DMS 273 treated with DMSO at 0.1 percent for 48 hours (cell line): ENCODE measurements at places on chromosomes 6 and 20.

DNA sequence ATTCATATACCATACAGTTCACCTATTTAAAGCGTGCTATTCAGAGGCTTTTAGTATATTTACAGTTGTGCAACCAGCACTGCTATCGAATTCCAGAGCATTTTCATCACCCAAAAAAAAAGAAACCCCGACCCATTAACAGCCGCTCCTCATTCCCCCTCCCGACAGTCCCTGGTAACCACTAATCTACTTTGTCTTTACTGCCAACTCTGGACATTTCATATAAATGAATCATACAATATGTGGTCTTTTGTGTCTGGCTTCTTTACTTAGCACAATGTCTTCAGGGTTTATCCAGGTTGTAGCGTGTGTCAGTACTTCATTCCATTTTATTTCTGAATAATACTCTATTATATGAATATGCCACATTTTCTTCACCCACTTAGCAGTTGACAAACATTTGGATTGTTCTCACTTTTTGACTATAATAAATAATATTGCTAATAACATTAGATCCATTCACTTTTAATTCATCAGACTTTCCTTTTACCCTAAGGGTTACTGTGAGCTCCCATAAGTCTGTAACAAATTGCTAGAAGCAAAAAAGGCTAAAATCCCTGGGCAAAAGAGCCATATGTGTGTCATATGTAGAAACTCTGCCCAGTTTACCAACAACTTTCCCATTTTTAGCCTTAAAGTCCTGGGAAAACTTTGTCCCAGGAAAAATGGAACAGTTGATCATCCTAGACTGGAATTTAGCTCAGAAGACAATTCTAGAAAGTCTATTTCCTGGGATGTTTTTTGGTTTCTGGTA, 23.2 kb upstream of the ROS1 start:
- DNase-seq: no peak

DNA sequence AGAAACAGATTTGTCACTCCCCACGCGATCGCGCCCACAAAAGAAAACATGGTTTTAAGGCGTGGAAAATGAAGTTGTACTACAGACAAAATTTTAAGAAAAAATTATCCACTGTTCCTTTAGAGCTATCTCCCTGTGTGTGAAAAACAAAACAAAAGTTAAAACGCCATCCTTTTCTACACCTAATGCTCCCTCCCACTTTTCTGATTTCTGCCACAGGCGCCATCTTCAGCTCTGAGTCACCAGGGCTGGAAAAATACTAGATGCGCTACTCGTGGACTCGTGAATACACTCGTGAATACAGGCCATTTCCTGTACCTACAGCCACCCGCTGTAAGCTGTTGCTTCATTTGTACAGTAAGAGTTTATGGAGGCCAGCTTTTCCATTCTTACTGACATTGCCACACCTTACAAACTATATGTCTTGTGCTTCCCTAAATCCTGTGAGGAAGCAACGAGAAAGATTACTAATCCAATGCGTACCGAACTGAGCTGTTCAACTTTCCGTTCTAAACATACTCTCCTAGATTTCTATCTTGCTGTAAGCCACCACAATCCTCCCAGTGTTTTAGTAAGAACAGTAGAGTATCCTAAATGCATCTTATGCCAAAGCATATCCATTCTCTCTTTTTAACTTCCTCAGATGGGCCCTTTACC, 773 bp upstream of the AHI1 start:
- peak; percentile 66 for DNase-seq

DNA sequence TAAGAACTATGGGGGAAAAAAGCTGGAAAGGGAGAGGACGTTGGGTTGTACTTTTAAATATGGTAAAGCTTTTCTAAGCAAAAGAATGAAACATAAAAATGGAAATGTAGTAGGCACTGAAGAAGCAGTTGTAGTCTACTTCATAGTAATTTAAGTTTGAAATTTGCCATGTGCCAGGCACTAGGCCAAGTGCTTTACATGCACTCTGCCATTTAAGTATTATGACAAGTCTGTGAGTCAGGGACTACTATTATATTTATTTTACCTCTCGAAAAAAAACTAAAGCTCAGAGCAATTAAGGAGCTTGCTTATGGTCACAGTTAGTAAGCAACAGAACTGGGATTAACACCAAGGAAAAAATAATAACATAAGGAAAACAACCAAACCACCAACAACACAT, 257.8 kb downstream of the GMDS start:
- no peak for DNase-seq

DNA sequence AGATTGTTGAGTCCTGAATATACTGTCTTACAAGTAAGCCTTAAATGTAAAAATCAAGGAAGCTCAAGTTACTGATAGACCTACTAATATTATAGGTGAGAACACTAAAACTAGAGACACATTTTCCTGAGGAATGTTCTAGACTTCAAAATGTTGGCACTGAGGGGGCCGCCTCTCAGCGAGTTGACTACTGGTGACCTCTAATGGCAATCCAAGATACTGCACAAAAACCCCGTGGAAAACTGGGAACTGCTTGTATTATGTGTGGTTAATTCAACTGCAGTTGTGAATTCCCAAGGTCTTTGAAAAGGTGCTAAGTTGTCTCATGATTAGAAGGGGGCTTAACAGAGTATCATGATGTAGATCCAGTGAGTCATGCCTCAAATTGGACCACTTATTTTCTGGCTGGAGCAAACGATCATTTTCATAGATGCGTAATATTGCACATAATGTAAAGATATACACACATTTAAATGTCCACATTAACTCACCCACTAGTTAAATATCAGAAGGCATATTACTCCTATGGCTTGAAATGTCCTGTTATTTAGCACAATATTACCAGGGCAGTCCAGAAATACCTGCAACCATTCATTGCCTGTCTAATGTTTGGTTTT, 336.2 kb downstream of the FOXA2 start:
- no peak for DNase-seq

- no peak for DNase-seq
Measured at GRCh38 chr6:165846123-165846966, 183.3 kb upstream of the PDE10A start.

- no peak for DNase-seq
Measured at GRCh38 chr6:131443514-131443913, 129.5 kb upstream of the ARG1 start.
